AG04450 (cell line): ENCODE measurements at places on chromosomes 7 and 10.

DNA sequence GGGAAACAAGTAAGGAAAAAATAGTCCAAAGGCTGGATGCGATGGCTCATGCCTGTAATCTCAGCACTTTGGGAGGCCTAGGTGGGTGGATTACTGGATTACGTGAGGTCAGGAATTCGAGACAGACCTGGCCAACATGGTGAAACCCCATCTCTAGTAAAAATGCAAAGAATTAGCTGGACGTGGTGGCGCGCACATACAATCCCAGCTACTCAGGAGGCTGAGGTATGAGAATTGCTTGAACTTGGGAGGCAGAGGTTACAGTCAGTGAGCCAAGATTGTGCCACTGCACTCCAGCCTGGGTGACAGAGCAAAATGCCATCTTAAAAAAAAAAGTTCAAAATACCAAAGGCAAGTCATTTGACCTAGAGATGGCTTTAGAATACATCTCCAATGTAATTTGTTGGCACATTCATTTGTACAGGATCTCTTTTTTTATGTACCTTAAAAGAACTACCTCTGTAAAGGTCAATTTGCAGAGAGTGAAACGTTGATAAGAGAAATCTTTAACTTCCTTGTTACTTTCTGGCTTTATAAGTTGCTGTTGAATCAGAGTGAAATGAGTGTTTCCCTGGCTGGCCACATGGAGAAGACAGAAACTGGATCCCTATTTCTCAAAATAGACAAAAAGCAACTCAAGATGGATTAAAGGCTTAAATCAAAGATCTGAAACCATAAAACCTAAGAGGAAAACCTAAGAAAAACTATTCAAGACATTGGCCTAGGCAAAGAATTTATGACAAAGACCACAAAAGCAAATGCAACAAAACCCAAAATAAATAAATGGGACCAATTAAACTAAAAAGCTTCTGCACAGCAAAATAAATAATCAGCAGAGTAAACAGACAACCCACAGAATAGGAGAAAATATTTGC lies 260.7 kb downstream of the KLF6 start:
- no peak for DNase-seq

GRCh38 chr10:114933588-114933987 lies 4.4 kb upstream of the TRUB1 start:
- no peak for DNase-seq

DNA sequence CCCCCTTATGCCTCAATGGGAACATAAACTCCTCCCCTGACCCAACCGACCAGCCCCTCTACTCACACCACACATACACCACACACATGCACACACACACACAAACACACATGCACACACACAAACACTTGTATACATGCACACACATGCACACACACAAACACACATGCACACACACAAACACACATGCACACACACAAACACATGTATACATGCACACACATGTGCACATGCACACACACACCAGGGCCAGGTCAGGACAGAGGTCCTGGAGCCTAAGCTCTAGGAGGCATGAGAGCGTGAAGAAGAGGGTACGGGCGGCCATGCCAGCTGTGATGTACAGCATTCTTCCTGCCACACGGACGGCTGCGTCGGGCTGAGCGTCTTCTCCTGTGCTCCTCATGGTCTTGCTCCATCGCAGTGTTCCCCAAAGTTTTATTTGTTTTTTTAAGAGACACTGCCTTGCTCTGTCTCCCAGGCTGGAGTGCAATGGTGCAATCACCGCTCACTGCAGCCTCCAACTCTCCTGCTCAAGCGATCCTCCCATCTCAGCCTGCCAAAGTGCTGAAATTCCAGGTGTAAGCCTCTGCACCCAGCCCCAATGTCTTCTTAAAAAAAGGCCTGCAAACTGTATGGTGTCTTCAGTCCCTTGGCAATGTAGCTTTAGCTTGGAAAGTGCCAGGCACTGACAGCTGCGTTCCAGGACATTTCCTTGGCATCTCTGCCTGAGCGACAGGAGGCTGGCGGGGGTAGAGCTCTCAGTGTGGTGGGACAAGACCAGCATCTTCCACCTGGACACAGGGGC lies 38.8 kb upstream of the INPP5A start:
- DNase-seq = no peak

- DNase-seq = no peak
Measured at GRCh38 chr10:36280890-36281499, 638.9 kb upstream of the FZD8 start.
